Smooth muscle cell of bladder (primary cell): ENCODE measurements at places on chromosomes 4 and X. TPM values are rescaled to one million over a fixed set of nuclear protein-coding genes. Genes with fewer than 3 reads are reported as not detected.

GPM6B gene
- total RNA-seq = 0.28 and 0.65 TPM in 2 replicates

SULT1E1 gene
- 0.09 and 0.14 TPM in 2 replicates for total RNA-seq

UGT2B17 gene
- total RNA-seq = not detected in 2 replicates

NUP54 gene
- 44.4 and 57.5 TPM in 2 replicates for total RNA-seq

ADH1A gene
- not detected in 2 replicates for total RNA-seq

TMEM164 gene
- 12.1 and 12.9 TPM in 2 replicates for total RNA-seq

GRPR gene
- under 0.01 TPM in 1 of 2 replicates, not detected in the other for total RNA-seq

SNCA gene
- total RNA-seq = 43.2 and 142 TPM in 2 replicates

NAA11 gene
- not detected in 2 replicates for total RNA-seq
